ENCODE measurements at places on chromosomes 2 and 18.

DNA sequence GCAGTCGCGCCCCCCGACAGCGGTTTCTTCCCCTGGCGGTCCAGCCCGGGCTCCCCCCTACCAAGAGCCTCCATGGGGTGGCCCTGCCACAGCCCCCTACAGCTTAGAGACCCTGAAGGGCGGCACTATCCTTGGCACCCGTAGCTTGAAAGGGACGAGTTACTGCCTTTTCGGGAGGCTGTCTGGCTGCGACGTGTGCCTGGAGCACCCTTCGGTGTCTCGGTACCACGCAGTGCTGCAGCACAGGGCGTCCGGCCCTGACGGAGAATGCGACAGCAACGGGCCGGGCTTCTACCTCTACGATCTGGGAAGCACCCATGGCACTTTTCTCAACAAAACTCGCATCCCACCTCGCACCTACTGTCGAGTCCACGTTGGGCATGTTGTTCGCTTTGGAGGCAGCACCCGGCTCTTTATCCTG, 475 bp downstream of the SLC4A1AP start:
- DNase-seq = no peak

GRCh38 chr18:50982086-50982801, 14.4 kb downstream of the ELAC1 start:
- no peak for DNase-seq

DNA sequence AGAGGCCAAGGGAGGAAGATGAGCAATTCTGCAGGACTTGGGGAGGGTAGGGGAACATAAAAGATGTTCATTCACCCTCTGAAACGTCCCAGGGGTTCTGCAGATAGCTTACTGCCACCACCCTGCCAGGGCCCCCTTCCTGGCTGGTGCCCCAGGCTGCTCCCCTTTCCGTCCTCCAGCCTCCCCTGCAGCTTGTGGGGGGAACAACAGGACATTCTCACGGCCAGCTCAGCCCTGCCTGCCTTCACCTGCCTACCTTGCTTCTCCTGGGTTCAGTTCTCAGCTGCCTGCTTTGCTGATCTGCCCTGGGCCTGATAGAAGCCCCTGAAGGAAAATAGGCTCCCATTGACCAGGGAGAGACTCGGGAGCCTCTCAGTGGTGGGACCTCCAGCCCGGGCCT, 251.1 kb downstream of the CELF4 start:
- DNase-seq = no peak

DNA sequence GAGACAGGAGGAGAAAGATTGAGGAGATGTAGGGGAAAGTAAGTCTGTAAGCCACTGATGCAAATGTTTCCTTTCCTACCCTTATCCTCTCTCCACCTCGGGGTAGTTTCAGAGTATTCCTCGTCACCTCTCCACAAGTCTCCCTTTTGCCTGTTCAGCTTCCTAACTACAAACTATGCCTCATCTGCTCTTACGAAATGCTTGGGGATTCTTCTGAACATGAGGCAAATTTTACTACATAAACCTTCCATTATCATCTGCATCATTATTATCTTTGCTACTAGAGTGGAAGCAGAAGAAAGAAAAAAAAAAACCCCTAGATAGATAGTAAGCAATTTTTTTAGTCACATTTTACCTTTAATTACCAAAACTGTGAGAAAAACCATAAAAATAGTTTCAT, 43.1 kb upstream of the CWC22 start:
- no peak for DNase-seq

GRCh38 chr2:66547887-66548286, 113.0 kb downstream of the MEIS1 start:
- DNase-seq = no peak

DNA sequence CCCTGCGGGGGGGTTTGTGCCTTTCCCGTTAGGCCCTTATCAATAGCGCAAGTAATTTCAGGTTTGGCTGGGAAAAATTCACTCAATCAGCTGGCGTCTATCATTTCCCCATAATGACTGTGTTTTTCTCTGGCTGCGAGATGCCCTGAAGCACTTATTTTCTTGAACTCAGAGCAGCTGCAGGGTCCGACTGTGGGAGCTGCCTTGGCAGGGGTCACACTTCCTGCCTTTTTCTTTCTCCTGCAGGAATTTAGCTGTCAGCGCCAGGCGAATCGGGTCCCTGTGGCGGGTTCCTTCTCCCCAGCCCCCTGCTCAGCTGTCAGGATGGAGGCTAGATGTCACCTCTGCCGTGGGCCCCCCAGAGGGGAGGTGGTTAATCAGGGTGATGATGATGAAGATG, 81.3 kb upstream of the HPCAL1 start:
- no peak for DNase-seq

- DNase-seq = no peak
Observed at GRCh38 chr2:38907743-38908562, 18.3 kb downstream of the ARHGEF33 start.

Measured in CD4-positive, alpha-beta T cell treated with Interleukin-4 for 4 hours (primary cell).